Activated CD8-positive, alpha-beta memory T cell treated with anti-CD3 and anti-CD28 coated beads for 1 hour (primary cell): ENCODE measurements at places on chromosomes 16 and 17.

DNA sequence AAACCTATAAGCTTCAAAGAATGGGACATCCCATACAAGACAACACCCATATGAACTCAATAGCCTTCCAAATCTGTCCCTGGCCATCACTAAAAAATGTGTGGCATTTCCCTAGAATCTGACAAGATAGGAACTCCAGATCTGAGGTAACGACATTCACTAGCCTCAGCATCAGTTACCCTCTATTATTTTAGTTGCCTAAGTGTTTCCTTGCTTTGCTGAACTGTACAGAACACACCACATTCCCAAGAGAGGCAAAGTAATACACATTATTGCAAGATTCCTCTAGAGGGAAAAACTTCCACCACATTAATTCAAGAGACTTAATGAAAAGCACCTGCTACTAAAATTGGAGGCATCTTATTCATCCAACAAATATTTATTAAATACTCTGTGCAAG lies 5.0 kb downstream of the LSM12 start:
- DNase-seq: no peak

- no peak for DNase-seq
Observed at GRCh38 chr16:19882646-19883045, 2.0 kb downstream of the GPRC5B start.

DNA sequence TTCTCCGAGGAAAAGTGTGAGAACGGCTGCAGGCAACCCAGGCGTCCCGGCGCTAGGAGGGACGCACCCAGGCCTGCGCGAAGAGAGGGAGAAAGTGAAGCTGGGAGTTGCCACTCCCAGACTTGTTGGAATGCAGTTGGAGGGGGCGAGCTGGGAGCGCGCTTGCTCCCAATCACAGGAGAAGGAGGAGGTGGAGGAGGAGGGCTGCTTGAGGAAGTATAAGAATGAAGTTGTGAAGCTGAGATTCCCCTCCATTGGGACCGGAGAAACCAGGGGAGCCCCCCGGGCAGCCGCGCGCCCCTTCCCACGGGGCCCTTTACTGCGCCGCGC lies at the start of gene ERBB2:
TSS of gene ERBB2 (plus strand) at position 247 of the 330 bp plus-strand sequence. CDS start 175 bp downstream, outside the sequence.
- DNase-seq: no peak

DNA sequence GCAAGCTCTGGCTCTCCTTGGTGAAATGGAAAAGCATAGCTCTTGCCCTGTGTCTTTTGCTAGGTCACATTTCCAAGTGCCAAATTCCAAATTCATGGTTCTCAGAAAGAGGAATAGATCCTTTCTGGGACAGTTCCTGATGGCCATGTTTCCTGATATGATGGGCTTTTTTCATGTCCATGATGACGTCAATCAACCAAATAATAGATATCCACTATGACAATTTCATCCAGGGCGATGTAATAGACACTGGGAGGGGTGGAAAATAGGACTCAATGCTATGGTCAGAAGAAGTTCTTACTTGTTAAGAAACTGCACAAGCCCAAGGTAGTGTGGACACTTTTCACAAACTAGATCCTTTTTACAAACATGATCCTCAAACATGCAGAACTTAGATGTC lies 549 bp upstream of the KRT33A start:
- no peak for DNase-seq

DNA sequence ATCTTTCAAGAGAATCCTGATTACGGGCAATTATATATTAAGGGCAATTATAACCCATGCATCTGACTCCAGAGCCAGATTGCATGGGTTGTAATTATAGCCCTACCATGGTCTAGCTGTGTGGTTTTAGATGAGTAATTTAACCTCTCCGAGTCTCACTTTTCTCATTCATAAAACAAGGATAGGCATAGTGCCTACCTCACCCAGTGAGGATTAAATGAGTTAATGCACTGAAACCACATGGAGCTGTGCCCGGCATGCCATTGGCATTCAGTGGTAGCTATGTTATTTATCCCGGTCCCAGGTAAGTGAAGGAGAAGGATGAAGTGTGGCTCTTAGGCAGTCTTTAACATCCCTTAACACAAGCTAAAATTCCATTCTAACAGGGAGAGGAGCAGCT lies 6.3 kb downstream of the SNX20 start:
- DNase-seq: no peak

DNA sequence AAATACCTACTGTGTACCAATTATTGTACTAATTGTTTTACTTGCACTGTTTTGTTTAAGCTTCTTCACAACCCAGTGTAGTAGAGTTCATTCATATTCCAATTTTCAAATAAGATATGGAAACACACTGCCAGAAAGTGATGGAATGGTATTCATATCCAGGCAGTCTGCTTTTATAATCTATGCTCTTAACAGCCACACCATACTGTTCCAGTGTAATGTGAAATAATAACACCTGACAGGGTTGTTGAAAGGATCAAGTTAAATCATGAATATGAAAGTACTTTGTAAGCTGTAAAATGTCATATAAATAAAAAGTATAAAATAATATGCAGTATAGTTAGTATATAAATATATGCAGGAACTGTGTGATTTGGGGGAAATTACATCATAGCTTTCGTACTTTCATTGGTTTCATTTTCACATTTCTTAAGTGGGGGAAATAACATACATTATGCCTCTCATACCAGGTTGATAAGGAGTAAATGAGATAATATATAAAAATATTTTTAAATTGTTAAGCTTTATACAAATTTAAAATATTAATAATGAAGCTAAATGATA lies 230.8 kb downstream of the TANC2 start:
- no peak for DNase-seq

GRCh38 chr16:60651346-60651745 lies 1384.9 kb downstream of the CDH8 start:
- DNase-seq: no peak

- no peak for DNase-seq
Observed at GRCh38 chr17:77118251-77118928, 22.4 kb upstream of the SEC14L1 start.

- no peak for DNase-seq
Observed at GRCh38 chr16:27551036-27551435, 1.1 kb downstream of the KATNIP start.

- DNase-seq: no peak
Observed at GRCh38 chr16:58442547-58442946, 50.3 kb downstream of the GINS3 start.

- DNase-seq: no peak
Observed at GRCh38 chr17:39841134-39841683, 22.9 kb downstream of the IKZF3 start.

DNA sequence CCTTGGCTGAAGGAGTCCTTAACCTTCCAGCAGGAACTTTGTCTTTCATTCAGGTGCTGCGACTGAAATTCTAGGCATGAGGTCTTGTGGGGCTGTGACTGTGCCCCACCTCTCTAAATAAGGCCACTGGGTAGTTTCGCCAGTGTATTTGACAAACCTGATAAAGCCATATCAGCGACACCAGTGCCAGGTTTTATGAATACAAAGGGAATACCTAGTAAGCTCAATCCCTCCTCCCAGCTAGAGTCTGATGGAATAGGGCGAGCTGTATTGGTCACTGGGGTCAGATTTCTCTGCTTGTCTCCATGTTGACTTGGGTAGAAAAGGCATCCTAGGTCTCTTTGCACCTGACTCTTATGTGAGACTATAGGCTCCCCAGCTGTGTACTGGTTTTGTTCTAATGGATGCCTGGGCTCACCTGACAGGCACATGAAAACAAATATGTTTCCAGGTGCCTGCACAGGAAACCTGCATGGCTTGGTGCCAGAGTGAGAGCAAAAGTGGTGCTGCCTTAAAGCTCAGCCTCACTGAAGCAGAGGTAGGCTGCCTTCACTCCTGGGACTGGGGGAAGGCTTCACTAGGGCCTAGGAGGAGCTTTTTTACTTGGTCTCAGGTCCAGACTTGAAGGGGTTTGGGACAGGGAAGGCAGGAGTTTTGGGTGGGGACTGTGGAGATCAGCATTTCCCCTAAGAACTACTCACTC lies 8.3 kb downstream of the SLC7A6 start:
- no peak for DNase-seq

GRCh38 chr16:81676066-81676882 lies 102.8 kb upstream of the PLCG2 start:
- DNase-seq: no peak

DNA sequence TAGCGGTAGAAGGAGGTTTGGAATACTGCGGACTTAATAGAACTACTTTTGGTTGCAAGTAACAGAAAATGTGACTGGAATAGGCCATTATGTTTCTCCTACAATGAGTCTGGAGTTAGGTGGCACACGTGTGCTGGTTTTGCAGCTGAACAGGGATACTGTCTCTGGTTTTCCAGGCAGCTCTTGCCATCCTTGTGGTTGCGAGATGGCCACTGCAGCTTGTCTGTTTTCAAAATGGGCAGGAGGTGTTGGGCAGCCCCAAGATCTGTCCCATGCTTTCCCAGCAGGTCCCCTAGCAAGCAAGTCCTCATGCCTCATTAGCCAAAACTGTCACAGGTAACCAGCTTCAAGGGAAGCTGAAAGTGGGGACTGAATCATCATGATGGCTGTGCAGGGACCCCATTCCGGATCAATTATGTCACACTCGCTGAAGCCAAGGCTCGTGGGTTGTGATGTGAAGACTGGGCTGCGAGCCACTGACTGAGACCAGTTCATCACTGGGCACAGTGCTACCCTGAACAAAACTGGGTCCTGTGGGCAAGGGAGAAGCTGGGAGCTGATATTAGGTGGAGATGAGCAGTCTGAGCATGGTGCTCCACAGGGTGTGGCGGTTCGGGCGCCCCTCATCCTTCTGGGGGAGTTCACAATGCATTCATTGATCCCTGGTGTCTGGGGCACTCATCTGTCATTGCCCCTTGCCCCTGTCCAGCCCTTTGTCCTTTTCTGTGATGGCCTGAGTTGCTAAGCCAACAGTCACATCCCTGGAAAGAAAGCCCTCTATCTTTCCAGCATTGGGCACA lies 82.1 kb downstream of the KSR1 start:
- DNase-seq: no peak

DNA sequence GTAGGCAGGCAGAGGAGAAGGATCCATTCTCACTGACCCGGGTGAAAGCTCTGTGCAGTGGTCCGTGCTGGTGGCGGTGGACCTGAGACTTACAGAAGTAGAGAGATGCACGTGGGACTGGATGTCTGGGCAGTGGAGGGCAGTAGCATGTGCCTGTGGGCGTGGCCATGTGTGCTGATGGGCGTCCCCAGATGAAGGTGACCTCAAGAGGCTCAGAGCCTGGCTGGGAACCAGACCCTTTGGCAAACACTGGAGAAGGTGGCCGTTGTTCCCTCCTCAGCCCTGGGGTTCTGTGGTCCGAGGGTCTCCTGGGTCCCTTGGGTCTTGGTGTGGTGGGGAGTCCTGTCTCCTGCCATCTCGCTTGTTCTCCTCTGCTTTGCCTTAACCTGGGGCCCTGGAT lies 15.6 kb downstream of the WSCD1 start:
- DNase-seq: no peak

DNA sequence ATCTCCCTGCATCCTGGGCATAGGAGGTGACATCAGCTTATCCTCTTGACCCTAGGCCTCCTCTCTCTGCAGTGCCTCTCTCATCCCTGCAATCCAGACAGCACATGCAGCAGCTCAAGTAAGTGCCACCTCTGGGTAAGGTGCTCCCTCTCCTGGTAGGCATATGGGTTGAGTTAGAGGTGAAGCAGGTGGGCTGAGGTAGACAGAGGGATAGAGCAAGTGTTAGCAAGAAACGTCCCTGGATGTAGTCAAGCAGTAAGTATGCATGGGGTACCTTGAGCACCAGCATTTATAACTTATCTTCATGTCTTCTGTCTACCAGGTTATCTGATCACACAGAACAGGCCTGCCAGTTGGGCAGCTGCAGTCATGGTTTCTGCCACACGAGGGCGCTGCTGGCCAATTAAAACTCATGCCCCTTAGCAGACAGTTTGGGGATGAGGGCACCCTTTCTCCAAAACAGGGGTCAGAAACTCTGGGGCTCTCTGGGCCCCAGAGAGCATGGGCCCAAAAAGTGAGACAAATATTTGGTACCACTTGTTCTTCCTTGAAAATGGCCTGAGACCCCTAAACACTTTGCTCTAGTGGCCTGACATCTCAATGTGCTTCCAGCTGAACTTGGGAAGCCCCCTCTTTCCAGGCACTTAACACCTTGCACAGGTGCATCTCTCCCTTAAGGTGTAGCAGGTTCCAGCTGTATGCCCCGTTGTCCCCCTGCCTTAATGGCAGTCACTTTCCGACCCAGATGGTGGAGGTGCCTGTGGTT lies 59.8 kb downstream of the NEUROD2 start:
- peak; percentile 56 for DNase-seq

- no peak for DNase-seq
Observed at GRCh38 chr17:28105501-28105900, 63.0 kb downstream of the NLK start.

DNA sequence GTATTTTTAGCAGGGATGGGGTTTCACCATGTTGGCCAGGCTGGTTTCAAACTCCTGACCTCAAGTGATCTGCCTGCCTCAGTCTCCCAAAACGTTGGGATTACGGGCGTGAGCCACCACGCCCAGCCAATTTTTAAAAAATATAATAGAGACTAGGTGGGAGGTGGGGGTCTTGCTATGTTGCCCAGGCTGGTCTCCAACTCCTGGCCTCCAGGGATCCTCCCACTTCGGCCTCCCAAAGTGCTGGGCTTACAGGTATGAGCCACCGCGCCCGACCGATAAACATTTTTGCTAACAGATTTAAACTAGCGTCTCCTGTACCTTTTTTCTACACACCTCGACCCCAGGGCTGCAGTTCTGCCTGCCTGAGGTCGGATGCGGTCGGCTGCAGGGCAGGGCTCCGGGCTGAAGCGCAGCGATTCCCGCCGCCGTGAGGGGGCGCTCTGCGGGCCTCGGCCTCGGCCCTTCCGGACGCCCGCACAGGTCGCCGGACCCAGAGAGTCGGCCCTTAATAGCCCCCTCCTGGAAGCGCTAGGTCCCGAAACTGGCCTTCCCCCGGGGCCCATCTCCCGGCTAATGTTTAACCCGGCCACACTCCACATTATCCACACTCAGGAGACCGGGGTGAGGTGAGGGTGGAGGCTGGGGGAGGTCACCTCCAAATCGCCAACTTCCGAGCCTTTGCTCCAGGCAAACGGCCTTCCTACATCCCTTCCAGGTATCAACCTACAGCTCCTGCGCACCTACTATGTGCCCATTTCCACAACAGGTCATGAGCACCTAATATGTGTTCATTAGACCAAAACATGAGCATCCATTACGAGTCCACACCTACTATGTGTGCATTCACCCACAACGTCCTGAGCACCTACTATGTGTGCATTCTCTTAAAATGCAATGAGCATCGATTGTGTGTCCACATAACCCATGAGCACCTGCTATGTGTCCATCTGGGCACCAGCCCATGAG lies 2.0 kb upstream of the GLIS2 start:
- no peak for DNase-seq

GRCh38 chr17:7001318-7001961 lies 5.6 kb downstream of the ALOX12 start:
- no peak for DNase-seq

- DNase-seq: no peak
Observed at GRCh38 chr17:67679721-67680120, 38.0 kb upstream of the NOL11 start.
